ENCODE measurements at places on chromosomes 11 and 22.
A peak's percentile ranks its signal among the peaks of the same experiment; 100 is the strongest.

GRCh38 chr11:116467823-116468222 is 305.0 kb downstream of the BUD13 start:
- no peak for DNase-seq

DNA sequence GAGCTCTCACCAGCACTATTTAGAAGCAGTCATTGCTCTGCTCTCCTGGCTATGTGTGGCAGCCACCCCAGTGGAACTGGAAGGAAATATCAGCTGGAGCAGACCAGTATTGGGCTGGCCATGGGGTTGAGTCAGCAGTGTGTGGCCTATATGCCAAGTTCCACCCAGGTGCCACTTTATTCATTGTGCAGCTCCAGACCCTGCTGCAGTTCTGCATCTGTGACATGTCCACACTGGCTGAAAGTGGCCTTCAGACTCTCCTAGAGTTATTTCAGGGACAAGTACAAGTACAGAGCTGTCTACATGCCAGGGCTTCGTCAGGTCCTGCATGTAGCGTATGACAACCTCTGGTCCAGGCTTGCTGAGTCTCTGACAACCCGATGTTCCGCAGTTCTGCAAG is 55.2 kb downstream of the CABIN1 start:
- no peak for DNase-seq

DNA sequence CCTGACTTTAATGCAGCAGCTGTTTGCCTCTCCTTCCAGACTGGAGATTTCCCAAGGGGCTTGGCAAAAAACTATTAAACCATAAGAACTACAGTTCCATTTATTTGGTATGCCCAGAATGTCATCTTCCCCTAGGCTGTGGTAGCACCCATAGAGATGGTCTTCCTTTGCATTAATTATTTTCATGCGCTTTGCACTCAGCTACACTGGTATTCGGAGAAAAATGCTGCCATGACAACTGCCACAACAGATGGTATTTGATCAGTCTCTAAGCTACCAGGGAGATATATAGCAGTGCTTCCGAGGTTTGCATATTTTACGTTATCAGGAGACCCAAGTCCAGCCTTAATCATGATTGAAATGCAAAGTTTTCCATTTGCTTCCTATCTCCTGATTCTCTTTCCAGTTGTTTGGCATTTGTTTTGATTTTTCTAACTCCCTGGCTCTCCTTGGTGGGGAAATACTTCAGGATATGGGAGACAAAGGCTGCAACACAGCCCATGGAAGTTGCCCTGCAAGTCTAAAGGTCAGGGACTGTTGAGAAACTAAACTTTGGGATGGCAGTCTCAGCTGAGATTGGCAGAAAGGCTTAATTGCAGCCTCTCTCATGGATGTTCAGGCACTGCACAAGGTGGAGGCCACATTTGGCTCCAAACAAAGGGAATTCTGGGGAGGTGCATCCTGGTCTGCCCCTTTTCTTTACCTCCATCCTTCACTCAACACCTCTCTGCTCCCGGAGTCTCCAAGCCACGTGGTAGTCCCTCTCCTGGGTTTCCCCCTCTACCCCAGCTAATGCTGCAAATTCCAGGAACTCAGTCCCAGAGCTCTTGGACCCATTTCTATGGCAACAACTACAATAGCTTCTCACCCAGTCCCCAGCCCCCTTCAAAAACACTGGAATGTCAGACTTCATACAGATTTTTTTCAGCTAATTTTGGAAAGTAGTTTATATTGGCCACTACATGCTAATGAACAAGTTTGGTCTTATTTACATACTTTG is 151.8 kb downstream of the NAV2 start:
- DNase-seq = no peak

DNA sequence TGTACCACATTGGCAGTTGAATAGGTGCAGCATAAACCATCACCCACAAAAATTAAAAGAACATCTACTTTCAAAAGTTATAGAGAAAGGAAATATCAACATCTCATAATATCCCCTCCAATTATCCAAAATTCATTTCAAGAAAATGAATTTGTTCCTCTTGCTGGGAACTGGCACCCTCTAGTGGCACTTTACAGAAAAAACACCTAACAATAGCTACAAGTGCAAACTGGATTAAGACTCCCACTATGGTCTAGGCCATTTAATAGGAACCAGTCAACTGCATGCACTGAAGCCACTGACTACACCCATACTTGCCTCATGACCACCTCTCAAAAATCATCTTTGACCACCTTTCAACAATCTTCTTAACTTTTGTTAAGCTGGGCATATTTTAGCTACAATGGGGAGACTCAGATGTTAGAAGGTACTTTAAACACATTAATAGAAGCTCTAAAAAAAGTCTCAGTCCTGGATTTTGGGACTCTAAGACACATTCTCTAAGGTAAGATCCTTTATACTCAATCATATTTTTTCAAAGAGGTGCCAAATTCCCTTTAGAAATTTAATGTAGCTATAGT is 17.3 kb downstream of the TRAF6 start:
- peak; percentile 25 for DNase-seq

DNA sequence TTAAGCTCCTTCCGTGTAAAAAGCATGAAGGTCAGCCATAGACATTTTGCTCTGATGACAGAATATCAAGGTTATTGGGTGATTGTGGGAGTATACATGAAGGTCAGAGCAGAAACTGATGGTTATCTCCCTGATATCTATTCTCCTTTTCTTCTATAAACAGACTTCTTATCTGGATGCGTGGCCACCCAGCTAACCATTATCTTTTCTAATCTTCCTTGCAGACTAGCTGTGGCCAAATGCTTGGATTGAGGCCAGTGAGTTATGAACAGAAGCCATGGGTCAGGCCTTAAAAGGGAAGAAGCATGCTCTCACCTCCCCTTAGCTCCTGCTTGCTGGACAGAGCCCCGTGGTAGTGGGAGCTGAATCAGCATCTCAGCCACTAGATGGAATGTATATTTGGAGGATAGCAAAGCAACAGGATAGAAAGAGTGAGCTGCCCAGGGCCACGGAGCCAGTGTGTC is 31.3 kb upstream of the LRRC55 start:
- no peak for DNase-seq

DNA sequence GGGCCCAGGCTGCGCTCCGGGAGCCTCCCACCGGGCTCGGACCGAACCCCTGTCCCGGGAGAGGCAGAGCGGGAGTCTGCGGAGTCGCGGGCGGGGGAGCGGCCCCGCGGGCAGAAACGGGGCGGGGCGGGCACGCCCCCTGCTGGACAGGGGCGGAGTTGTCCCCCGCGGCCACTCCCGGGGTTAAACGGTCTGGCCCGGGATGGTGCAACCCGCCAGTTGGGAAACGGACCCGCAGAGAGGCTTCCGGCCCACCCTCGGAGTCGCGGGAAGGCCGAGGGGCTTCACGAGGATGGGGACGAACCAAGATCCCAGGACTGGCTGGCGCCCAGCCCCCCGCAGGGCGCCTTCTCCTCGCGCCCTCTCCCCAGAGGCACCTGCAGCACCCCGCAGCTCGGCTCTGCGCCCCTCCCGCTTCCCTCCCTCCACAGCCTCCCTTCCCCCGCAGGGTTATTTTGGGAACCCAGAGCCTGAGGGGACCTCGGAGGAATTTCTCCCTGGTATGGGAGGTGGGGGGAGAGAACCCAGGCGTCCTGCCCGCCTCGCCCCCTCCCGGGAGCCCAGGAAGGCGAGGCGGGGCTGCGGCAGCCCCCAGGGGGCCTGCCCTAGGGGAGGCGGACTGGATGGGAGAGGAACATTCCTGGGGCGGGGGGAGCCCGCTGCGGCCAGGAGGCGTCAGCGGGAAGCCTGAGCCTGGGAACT is 902 bp downstream of the RASGRP2 start:
- DNase-seq = peak; percentile 96

DNA sequence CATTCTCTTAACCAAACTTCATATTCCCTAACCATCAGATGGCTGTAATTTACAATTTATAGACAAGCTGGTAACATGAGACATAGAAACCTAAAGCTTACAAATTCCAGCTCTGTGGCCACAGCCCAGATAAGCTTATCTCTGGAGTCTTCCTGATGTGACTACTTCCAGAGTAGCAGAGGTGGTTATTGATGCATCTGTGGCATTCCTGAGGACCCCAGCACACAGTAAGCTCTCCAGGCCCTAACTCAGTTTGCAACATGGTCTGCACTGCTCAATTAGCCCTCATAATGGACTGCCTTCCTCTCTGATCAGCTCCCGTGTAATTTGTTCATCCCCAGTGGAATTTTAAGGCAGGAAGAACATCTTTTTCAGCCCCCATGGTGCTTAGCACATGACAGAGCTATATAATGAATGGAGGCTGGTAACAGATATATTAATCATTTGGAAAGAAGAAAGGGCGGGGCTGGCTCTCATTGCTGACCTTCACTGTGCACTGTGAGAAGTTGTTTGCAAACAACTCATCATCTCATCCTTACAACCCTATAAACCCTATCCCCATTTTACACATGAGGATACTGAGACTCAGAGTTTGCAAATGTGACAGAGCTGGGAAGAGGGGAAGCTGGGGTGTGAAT is 30.1 kb upstream of the KCNJ11 start:
- DNase-seq = no peak

DNA sequence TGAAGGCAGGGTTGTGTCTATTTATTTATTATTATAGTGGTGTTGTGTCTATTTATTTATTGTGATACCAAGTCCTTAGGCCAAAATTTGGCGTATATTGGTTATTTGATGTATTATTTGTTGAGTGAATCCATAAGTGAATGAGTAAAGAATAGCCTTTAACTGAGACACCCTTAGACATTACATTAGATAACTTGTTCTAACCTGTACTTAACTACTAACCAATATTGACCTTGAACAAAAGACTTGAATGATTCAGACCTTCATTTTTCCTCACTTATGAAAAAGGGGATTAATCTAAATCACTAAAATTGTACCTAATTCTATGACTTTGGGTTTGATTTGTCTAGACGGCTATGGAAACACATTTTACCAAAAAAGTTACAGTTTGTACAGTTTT is 370.5 kb downstream of the JRKL start:
- DNase-seq = no peak

DNA sequence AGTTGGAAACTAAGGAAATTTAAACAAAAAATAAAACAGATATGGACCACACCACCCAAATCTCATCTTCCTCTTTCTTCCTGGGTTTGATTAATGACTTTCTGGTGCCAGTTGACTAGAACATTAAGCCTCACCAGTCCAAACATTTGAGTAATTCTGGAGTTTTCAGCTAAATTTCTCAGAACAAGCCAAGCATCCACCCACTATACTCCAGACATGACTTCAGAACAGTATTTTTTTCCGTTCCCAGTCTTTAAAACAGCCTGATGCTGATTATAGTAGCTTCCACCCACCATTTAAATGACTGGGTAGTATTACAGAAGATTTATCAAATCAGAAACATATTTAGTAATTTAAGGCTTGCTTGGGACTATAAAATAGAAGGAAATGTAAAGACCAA is 230.9 kb upstream of the UBASH3B start:
- no peak for DNase-seq

- no peak for DNase-seq
These were observed 37.4 kb downstream of the SMIM38 start for GRCh38 chr11:69193151-69193550.

DNA sequence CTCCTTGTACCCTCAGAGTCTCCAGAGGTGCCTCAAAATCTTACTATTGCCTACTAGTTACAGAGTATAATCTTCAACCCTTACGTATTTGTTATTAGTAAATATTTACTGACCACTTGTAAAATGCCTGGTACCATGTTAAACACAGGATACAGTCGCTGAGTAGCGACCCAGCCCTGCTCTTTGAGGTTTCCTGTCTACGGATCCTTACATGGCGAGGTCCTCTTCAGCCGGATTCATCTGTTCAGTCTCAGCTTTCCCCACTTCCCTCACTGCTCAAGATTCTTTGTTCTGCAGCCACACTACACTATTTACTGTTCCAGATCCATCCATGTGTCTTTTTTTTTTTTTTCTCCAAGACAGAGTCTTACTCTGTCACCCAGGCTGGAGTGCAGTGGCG is 13.2 kb upstream of the TTC36 start:
- no peak for DNase-seq

DNA sequence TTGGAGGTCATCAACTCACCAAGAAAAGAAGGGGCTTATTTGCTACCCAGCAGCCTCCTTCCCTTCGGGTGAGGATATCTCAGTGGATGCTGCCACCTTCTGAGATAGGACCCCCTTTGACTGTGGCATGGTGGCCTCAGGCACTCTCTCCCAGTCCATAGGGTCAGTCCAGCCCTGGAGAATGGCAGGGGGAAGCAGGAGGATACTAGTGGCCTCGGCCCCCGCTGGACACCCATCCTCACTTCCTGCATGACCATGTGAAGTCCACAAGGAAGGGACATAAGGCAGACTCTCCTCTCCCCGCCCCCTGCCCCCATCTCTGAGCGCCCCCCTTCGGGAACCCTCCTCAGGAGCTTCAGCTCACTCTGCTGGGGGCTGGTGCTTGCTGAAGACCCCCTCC is 24.4 kb downstream of the TPBGL start:
- DNase-seq = no peak

DNA sequence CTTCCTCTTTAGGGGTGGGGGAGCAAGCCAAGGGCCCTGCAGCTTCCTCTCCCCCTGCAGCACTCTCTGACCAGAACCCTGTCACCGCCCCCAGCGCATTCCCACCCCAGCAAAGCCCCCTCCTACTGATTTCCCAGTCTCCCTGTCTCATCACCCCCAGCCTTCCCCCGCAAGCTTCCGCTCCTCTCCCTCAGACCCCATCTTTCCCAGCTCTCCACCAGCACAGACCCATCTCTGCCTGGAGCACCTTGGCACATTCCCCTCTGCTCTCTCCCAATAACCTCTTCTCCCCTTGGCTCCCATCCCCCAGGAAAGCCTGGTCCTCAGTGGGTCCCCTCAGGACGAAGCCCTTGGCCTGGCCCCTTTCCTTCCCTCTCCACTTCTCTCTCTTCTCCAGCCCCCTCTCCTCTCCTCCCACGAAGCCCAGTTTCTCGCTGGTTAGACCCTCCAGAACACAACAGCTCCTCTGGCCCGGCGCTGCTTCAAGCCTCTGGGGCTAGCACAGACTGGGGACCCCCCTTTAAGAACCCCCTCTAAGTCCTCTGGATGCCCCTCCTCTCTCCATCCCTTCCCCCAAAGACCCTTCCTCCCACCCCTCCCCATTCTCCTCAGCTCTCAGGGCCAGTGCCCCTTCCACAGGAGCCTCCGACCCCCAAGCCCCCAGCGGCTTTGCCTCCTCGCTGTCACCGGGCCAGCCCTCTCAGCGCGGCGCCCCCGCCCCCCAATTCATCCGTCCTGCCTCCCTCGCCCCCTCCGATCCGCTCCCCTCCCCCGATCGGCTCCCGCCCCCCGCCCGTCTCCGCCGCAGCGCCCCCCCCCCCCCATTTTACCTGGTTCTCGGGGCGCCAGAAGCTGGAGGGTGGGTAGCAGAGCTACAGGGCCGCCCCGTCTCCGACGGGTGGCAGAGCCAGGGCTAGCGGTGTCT is 594 bp downstream of the NRXN2 start:
- DNase-seq = no peak

- DNase-seq = no peak
These were observed 11.2 kb upstream of the TMEM184B start for GRCh38 chr22:38284042-38284402.

GRCh38 chr22:28171115-28171514 is 252.1 kb upstream of the PITPNB start:
- no peak for DNase-seq
